ENCODE measurements at places on chromosomes 3 and 15.

GRCh38 chr3:172279191-172279640, 169.0 kb downstream of the GHSR start:
- DNase-seq: no peak

GRCh38 chr3:116139641-116140040, 305.6 kb downstream of the LSAMP start:
- DNase-seq: no peak

GRCh38 chr3:184710870-184711492, 883 bp downstream of the MAGEF1 start:
- DNase-seq: no peak

DNA sequence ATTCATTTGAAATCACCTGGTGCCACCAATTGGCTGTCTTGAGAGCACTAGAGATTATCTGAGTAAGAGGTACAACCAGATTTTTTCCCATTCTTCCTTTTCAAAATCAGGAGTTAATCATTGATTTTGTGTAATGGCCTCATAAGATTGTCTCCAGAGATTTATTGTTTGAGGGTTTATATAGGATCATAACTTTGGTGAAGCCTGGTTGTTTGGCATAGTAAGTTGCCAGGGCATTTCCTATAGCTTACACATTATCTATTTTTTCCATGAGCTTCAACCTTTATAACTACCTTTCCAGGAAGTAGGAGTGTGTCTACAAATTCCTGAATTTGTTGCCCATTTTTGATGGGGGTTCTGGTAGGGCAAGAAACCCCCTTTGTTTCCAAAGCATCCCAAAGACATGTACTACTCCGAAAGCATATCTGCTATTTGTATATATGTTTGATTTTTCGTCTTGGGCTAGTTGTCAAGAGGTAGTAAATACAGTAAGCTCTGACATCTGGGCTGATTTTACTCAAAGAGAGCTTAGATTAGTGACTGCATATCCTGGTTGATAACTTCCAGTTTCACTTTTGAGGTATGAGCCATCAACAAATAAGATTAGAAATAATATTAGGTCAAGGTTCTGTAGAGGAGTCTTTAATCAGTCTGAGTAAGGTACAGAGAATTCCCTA, 11.7 kb upstream of the PRR23B start:
- no peak for DNase-seq

DNA sequence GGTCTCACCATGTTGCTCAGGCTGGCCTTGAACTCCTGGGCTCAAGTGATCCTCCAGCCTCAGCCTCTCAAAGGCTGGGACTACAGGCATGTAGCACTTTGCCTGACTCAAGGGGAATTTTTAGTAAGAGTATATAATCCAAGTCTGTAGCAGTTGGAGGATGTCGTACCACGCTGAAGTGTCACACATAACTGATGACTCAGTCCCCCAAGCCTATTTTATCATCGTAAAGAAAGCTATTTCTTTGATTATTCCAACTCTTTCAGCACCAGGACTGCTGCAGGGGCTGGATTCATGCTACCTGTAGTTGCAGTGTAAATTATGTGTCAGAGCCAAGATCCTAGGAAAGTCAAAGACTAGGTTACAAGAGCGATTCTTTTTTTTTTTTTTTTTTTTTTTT, 1.4 kb upstream of the PRKCI start:
- no peak for DNase-seq

GRCh38 chr3:32405155-32405554, 13.5 kb downstream of the CMTM7 start:
- DNase-seq: no peak

DNA sequence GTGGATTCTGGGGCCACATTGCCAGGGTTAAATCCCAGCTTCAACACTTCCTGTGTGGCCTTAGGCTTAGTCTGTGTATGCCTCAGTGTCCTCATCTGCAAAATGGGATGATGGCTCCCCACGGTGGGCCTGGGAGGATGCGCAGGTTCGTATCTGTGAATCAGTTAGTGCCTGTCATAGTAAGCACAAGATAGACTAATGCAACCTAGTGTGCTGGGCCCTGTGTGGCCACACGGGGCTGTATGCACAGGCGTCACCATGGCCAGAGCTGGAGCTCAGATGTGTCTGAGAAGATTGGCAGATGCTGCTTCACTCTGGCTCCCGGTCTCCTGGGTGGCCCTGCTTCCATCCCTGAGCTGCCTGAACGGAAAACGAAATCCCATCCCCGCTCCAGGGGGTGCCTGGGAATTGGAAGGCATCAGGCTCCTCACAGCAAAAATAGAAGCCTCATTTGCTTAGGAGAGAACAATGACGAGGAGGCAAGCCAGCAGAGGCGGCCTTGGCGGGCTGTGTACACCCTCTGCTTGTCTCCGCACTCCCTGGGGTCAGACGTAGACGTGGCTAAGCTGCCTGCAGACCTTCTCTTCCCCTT, 103.6 kb downstream of the APBA2 start:
- no peak for DNase-seq

GRCh38 chr3:59234884-59235633, 185.2 kb upstream of the CFAP20DC start:
- no peak for DNase-seq

DNA sequence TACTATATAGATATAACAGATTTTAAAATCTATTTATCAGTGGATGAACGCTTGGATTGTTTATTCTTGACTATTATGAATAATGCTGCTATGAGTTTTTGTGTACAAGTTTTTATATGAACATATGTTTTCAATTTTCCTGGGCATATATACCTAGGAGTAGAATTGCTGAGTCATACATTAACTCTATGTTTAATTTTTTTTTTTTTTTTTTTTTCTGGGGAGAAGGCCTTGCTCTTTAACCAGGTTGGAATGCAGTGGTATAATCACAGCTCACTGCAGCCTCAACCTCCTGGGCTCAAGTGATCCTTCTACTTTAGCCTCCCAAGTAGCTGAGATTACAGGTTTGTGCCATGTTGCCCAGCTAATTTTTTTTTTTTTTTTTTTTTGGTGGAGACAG, 9.1 kb downstream of the CIDEC start:
- DNase-seq: no peak

GRCh38 chr15:90819390-90819789, 49.0 kb upstream of the FURIN start:
- DNase-seq: no peak

DNA sequence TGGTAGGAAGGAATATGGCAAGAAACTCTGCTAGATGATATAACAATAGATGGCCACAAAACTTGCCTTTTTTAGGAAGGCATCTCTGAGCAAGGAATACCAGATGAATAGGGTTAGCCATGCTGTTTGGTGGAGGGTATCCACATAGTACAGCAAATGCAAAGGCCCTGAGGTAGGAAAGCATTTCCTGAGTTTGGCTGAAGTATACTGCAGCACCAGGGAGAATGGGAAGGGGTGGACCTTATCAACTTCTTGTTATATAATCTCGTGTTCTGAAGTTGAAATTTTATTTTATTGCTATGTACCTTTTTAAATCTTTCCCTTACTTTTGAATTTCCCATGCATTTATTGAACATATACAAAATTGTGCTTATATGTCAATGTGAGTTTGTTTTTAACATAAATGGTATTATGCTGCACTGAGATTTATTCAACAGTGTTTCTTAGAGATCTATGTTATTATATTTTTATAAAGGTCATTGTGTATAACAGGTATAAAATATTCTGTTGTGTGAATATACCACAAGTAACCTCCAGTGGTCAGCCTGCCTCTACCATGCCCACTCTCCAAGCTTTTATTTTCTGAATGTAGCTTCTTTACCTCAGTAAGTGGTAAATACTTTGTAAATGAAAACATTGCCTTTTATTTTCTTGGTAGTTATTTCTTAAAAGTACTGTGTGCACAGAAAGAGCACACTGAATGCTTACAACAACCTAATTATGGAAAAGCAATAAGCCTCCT, 2.8 kb upstream of the KAT2B start:
- no peak for DNase-seq

- no peak for DNase-seq
These were observed 341.1 kb downstream of the SI start for GRCh38 chr3:164737174-164737573.

DNA sequence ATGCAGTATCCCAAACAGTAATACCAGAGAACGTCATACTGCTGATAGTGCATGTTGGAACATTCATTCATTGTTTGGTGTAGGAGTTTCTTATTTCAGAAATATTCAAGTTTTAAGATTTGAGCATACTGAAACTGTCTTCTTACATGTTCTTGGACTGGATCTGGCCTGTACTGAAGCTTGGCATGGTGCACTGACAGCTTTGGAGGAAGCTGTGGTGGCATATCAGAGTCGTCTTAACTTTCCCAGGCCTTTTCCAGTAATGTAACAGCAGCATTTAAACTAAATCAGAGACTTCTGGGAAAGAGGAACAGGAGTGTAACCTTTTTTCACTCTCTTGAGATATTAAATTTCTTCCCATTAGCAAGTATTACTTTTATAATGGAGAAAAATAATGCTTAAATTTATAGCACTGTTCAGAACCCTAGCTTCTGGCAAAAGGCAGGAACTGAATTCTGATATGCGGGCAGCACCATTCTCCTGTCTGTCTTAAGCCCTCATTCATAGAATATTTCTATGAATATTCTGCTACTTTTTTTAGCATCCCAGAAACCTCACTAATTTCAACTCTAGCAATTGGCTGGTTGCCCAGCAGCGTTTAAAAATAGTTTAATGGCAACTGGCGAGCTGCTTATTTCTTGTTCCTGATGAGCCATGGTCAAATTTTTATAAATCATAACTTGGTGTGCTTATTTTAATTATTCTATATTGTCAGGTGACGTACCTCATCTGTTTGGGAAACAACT, 31.1 kb downstream of the DNAJC13 start:
- DNase-seq: no peak

DNA sequence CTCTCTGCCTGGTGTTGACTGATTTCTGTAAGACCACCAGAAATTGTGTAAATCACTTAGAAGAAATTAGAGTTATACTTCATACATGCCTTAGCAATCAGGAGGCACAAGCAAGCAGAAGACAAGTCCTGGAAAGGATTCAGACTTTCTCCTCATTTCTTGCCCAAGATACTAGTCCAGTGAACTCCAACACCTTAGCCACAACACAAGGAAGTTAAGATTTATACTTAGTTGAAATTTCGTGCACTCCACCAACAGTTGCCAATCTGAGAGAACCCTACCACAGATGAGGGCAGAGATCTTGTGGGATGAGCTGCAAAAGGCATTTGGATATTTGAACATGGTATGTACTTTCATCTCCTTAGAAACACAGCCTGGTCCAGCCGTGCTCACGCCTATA, 2.3 kb downstream of the P3H2 start:
- no peak for DNase-seq

DNA sequence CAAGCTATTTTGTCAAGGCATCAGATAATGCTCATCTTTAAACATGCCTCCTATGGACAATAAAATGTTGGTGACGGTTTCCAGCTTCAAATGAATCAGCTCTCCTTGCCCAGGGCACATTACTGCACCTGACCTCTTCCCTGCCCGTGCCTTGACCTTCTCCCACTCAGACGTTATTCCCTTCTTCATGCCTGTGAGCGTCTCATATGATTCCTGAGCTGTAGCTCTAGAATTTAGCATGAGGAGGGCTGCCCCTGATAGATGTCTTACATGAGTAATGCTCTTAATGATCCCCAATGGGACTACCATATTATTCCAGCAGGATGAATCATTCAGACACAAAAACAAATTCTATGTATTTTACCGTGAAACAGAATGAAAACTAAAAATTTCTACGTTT, 762.7 kb downstream of the ROBO1 start:
- DNase-seq: no peak

DNA sequence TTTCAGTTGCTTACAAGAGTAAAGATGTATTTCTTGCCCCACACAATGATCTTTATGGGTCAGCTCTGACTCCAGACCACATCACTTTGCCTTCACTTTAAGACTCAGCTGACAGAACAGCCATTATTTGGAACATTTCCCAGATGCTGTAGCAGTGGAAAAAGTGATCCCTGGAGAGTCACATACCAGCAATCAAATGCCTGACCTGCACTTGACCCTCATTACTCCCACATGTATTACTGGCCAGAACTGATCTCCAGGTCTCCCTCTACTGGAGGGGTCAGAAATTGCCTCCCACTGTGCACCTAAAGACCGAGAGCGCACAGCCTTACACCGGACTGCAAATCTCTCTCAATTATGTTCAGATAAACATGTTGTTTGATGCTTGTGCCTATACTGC, 88.6 kb upstream of the ZNF385D start:
- no peak for DNase-seq

- DNase-seq: no peak
These were observed 149.4 kb downstream of the ADAMTS17 start for GRCh38 chr15:100192097-100193080.

DNA sequence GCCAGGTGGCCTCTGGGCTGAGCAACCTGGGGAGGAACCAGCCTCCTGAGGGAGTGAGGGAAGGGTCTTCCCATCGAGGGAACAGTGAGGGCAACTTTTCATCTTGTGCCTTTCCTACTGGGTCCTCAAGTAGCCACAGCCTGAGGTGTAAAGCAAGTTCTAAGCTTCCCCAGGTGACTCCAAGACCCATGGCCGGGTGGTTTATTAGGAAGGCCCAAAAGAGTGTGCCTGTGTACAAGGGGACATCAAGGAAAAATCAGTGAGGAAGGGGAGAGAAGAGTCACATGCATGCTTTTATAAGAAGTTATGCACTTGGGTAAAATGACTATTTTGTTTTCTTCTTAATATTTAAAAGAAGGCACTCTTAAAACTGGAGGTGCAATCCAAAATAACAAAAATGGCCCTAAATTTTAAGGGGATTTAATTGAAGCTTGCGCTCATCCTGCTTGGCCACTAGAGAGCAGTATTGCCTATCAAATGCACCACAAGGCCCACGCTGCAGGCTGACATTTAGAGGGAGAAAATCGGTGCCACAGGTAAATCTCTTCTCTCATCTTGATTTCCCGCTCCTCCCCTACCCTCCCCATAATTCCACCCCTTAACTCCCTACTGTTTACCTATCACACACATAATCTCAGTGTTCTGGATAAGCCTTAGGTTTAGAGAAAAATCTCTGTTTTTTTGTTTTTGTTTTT, 6.7 kb downstream of the NANOGP8 start:
- no peak for DNase-seq

- no peak for DNase-seq
These were observed 12.4 kb upstream of the GABRA5 start for GRCh38 chr15:26854435-26854834.

GRCh38 chr3:60226912-60227311, 1024.3 kb downstream of the FHIT start:
- DNase-seq: no peak

DNA sequence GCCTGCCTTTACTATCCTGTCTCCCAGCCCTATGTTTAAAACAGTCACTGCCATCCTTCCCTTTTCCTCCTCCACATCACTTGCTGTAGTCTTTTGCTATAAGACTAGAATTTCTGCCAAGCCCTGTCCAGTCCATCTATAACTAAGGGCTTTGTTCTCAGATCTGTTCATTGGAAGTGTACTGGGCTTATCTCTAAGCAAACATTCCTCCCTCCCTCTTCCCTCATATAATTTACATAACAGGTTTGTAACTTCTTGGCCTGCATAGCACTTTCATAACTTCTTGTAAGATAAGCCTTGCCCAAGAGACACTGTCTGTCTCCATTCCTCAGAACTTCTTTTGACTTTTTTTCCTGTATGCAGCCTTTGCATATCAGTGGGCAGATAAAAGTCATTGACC, 16.7 kb downstream of the TPRG1 start:
- no peak for DNase-seq

- no peak for DNase-seq
These were observed 480.7 kb upstream of the ADAMTS9 start for GRCh38 chr3:65168547-65168946.
